T-helper 22 cell (primary cell): ENCODE measurements at places on chromosomes 7 and 10.

- DNase-seq = no peak
These were observed 52.5 kb downstream of the PROSER2 start for GRCh38 chr10:11875494-11876281.

DNA sequence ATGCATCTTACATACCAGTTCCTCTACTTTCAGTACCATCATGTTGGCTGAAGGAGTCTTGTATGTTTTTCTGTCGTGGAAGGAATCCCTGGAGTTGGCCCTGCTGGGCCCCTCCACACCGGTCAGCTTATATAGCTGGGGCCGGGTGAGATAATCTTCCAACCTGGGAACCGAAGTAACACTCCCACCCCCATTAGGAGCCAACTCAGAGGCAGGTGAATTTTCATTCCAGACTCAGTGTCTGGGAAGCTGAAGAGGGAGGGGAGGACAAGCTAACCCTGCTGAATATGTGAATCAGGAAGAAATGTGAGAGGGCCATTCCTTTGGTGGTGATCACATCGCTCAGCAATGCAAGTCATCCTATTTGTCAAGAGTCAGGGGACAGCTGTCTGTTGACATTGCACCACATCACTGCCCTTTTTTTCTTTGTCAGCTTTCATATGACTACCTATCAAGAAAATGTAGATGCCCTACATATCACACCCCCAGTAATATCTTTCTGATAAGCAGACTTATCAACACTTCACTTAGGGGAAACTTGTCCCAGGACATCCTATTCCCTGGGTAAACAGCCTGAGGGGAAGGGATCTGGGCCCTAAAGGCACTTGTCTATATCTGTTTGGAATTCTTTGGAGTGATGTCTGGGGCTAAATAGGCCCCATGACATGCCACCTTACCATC lies at the start of gene ANKRD1:
Gene ANKRD1, minus strand, starts transcription at position 102 of the 681 bp plus-strand sequence. Its CDS starts 60 bp downstream, at position 42.
- no peak for DNase-seq

DNA sequence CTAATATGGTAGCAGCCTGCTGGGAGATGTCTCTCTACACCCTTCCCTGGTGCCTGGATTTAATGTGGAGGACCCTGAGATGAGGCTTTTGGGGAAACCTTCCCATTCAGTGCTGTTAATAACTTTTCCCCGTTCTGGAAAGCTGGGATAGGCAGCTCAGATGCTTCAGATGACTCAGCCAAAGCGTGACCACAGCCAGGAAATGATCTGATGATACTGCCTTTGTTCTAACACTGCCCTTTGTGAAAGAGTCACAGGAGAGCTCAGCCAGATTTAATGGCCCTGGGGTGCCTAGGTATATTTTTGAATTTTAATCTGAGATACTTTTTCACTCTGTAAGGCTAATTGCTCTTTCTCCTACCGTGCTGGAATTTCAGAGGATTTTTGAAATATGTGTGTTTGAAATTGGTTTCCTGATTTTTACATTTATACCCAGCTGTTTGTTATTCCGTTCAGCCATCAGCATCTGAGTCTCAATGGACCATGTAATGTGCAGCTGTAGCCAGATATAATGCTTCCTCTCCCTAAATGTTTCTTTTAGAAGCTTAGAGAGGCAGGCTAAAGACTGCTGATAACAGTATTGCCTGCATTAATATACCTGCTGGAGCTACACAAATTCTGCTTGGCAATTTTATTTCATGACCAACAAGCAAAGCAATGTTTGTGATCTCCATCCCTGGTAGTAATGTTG lies 17.8 kb downstream of the CELF2 start:
- DNase-seq = no peak

DNA sequence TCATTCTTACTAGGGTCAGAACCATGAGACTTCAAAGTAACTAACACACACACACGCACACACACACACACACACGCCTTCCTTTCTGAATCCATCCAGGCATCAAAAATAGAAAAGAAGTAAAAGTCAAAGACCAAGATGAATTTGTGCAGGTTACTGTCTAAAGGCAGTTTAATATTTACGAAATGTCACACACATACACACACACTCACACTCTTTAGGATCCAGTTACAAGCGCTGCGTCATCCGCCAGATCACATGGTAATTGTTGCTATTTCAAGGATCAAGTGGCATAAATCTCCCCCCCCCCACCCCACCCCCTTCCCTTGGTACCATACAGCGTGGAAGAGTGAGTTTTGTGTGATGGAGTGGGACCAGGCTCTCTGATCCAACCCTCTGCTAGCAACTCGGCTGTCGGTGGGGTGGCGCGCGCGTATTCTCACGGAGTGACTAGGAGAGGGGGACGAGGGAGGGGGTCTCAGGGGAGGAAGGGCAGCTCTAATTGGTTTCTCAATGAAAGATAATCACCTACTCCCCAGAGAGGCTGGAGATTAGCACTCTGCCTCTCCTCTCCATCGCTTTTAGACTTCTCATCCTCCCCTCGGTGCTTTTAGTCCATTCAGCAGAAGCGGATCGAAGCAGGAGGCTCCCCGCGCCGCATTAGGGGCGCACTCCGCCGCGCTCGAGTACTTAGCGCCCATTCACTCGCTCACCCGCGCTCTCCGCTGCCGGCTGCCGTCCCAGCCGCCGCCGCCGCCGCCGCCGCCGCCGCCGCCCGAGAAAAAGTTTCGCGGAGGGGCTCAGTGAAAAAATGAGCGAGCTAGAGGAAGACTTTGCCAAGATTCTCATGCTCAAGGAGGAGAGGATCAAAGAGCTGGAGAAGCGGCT lies 83.5 kb upstream of the PRKG1 start:
- no peak for DNase-seq

GRCh38 chr10:19874791-19875190 lies 58.6 kb downstream of the PLXDC2 start:
- DNase-seq = no peak

- DNase-seq = no peak
These were observed 269.8 kb downstream of the FZD1 start for GRCh38 chr7:91533996-91534395.

DNA sequence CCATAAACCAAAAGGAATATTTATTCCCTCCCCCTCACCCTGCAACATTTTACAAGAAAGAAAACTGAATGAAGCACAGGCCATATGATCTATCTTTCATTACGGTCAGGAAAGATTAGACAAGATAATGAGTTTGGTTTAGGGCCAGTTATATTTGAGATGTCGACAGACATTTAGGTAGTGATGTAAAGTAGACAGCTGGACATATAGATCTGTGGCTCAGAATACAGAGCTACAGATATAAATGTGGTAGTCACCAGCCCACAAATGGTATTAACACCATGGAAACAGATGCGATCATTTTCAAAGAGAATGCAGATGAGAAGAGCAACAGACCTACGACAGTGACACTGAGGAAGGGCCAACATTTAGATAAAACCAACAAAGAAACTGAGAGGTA lies 142.5 kb downstream of the SRPK2 start:
- no peak for DNase-seq

- DNase-seq = no peak
These were observed 207.9 kb downstream of the CACNA2D1 start for GRCh38 chr7:82235713-82236112.

- DNase-seq = no peak
These were observed 446.5 kb downstream of the LRMDA start for GRCh38 chr10:75877877-75878276.

DNA sequence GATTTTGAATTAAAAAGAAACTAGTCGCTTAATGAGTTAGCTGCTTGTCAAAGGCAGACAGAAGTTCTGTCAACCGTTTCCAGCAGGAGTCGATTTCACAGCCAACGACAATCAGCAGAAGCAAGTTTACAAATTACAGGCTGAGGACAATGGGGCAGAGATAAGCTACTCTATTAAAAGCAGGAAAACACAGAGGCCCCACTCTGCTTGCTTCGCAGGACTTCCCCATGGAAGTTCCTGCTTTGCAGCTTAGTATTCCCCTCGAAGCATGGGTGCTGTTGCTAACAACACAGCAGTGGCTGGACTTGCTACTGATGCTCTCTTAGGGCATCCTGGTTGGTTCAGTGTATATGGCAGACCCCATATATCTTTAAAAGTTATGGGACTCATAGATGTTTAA lies 50.8 kb upstream of the KLF6 start:
- no peak for DNase-seq

DNA sequence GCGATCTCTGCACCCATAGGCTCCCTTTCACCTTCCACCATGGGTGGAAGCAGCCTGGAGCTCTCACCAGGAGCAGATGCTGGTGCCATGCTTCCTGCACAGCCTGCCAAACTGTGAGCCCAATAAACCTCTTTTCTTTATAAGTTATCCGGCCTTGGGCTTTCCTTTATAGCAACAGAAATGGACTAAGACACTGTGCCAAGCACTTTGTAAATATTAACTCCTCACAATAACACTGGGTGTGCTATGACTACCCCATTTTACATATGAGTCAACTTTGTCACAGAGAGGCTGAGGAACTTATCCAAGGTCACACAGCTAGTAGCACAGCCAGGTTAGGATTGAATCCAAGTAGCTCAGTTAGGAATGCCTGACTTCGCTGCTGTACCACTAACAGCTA lies 79.7 kb upstream of the KCNMA1 start:
- DNase-seq = no peak

DNA sequence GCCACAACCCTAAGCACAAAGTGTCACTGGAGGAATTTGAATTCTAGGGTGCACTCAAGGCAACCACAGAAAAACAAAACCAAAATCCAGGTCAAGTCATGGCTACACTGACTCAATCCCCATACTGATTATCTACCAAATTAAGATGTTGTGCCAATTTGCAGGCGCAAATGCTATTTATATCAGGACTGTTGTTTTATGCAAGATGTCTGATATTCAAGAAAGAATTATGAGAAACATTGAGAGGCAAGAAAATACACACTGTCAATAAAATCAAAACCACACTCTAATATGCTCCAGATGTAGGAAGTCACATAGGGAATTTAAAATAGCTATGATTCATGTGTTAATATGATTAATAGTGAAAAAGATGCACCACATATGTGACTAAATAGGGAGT lies 141.3 kb upstream of the MINDY3 start:
- no peak for DNase-seq

GRCh38 chr10:26372513-26373354 lies 65.4 kb upstream of the APBB1IP start:
- no peak for DNase-seq

GRCh38 chr10:84987039-84987438 lies 658.6 kb downstream of the CCSER2 start:
- DNase-seq = no peak

GRCh38 chr10:98131619-98132018 lies 2.8 kb upstream of the R3HCC1L start:
- no peak for DNase-seq

DNA sequence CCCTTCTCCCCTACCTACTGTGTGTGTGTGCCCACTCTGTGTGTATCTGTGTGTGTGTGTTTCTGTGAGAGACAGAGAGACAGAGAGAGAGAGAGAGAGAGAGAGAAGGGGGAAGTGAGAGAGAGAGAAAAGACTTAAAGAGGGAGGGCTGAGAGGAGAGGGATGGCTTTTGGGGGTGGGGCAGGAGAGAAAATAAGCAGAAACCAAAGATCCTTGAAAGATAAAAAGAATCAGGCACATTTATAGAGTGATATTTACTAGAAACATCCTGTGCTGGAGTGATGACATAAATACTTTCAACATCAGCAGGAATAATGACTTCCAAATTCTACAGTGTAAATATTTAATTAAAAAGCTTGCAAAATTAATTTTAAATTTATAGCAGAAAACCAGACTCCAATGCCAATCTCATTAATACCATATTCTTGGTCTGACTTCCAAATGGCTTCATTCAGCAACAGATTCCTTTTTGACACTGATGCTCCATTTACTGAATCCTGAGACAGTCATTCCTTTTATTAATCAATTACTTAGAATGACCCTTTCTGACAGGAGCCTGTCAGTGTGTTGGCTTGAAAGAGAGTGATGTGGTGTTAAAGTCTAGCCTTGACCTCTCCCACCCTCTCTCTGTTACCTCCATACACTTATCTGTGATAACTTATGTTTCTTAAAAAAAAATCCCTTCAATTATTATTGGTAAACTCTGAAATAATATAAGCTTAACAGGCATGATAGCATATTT lies 41.7 kb upstream of the WNT2 start:
- no peak for DNase-seq

DNA sequence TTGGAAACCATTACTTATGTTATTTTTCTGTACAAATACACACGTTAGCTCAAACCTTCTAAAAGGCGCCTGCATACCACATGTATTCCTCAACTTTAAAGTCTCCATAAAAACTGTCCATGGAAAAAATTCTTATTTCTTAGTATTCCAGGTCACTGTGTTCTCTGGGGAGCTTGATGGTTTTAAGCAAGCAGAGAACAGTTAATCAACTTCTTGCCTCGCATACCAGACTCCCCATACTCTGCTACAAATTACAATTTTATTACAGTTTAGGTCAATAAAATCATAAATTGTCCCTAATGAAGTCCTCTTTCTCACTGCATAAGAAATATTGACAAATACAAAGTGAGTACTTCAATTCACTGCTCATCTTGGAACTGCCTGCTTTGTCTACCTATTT lies 77.0 kb upstream of the GPR22 start:
- DNase-seq = no peak

DNA sequence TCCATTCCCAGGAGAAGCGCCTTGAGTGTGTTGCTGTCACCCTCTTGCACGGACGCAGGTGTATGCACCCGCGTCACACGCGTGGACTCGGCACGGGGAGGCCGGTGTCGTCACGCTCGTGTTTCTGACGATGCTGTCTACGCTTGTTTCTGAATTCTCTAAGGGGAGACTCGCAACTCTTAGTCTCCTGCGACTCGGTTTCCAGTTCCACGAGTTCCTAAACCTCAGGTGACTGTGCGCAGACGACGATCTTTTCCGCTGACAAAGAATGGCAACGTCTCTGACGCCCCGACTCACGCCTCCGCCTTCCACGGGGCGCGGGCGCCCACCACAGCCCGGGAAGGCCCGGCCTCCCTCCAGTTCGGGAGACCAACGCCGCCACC lies 579 bp downstream of the IDI1 start:
- peak; percentile 56 for DNase-seq

DNA sequence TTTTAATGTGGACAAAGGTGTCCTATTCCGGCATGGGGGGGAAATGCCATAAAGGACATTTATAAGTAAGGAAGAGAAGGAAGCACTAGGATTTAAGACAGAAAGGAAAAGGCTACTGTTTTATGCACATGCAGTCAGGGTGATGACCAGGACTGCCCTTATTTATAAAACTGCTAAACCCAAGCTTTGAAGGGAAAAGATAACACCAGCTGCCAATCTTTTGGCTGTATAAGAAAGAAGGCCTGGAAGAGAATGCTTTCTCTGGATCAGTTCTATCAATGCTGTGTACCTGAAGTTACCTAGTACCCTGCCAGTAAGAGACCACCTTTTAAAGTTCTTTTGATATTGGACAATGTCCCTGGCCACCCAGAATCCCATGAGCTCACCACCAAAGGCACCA lies 59.2 kb downstream of the MINDY3 start:
- DNase-seq = no peak
